Stimulated activated CD8-positive, alpha-beta memory T cell treated with anti-CD3 and anti-CD28 coated beads, Interleukin-4, amount 100 ng/mL, for 1 hour (primary cell): ENCODE measurements at places on chromosomes 6 and 20.

DNA sequence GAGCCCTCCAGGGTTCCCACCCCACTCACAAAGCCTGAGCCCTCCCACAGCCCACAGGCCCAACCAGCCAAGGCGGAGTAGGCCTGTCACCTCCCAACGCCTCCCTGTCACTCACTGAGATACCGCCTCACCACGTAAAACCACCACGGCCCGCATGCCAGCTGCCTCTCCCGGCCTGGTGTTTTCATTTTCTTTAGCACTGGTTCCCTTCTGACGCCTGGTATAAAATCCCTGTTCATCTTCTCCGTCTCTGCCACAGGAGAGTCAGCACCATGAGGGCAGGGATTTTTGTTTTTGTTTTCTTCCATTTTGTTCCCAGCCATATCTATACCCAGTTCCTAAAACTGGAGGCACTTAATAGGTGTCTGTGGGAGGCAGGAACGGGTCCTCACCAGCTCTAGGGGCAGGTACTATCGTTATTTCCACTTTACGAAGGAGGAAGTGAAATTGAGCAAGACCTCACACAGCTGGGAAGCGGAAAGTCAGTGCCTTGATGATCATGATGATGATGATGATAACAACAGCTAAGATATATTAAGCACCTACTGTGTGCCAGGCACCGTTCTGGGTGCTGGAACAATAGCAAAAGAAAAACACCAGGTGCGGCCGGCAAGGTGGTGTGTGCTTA lies 58.6 kb downstream of the SNAI1 start:
- DNase-seq, result no peak

DNA sequence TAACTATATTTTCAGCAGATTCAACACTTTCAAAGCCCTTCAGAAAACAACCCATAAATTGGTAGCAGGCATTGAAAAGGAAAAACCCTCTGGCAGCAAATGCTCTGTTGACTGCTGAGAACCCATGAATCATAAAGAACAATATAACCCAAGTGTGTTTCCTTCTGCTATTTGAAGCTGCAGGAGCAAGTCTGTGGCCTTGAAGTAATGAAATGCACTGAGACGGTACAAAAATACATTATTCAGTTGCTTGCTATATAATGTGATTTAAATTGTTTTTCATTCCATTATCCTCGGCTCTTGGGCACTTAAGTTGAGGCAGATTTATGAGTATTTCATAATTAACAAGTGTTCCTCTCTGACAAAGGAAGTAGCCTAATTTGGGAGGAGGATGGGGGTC lies 40.6 kb upstream of the SAMD5 start:
- DNase-seq, result no peak

DNA sequence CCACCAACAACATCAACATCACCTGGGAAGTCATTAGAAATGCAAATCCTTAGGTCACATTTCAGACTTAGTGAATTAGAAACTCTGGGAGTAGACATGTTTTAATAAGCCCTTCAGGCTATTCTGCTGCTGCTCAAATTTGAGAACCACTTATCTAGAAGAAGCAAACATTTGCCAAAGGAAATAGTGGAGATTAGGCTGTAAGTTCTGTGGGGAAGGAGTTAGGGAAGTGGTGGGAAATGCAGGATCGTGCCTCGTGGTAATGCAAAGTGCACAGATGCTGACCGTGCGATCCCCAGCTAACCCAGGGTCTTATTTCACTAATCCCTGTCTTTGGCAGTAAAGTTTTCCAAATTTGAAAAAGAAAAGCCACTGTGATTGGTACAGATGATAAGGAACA lies 328.5 kb downstream of the EPM2A start:
- DNase-seq, result no peak

- no peak for DNase-seq
These were observed 27.0 kb upstream of the SSTR4 start for GRCh38 chr20:23007886-23008655.

DNA sequence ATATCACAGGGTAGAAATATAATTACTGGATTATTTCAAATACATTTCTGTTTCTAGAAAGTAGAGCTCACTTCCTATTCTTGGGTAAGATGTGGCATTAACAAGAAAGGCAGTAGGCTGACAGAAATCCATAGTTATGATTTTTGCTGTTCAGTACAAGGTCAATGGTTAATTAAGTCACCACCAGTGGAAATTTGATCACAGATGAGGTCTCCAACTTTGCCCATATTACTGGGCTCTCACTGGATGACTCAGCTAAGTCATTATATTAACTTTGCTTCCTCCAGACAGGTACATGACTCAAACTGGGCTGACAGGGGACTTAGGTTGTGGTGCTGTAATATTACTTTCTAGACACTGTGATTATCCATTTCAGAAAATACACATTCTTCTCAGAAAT lies 212.4 kb downstream of the GRIK2 start:
- no peak for DNase-seq

- no peak for DNase-seq
These were observed 6.6 kb upstream of the GUCA1B start for GRCh38 chr6:42201382-42201781.

DNA sequence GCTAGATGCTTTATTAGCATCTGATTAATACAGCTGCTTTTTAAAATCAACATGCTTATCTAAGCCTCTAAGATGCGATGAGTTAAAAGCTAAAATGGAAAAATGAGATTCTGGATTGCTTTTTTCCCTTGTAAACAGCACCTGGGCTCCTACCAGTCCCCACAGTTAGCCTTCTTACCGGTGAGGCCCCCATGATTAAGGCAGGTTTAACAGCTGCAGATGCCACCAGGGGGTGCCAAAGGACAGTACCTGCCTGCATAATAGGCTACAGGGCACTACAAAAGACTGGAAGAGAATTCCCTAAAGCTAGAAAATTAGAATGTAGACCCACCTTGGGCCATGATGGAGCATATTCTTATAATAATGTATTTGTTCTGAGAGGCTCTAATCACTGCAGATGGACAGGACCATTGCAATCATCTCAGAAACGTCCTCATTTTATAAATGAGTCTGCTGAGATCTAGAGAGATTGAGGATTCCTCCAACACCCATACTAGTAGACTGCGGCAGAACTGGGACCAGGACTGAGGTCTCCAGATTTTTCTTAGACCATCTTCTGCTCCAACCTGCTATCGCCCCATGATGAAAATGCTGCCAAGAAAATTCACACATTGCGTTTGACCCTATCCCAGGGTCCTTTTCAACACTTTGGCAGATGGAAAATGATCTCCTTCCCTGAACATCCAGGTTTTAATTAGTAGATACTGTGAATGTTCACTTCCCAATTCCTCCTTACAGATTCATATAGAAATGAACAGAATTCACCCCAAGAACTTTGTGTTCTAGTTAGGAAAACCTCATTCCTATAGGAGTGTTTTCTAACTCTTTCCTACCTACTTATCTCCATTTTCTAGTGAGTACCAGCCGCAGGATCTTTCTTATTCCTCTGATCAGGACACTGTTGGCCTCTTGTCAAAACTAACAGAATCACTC lies 148.8 kb downstream of the RPS12 start:
- DNase-seq, result no peak

- no peak for DNase-seq
These were observed 12.7 kb upstream of the STK35 start for GRCh38 chr20:2088891-2089290.

GRCh38 chr6:6593867-6594468 lies 5.4 kb downstream of the LY86 start:
- DNase-seq, result no peak

DNA sequence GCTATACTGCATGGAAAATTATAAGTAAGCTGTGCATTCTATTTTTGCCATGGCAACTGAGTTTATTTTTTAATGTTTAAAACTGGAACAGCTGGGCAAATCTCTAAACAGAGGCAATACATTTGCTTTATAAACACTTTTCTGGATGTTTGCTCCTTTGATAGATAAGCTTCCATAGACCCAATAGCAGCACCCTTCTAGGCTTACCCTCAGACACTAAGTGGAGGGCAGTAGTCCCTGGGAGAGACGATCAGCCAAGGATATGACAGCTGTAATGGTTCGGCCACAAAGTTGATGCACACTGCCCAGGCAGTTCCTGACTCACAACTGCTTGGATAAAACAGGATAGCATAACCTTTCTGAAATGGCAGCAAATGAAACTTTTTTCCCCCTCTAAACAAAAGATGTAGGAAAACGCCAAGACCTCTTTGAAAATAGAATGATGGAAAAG lies 8.5 kb upstream of the MRPS10 start:
- no peak for DNase-seq

DNA sequence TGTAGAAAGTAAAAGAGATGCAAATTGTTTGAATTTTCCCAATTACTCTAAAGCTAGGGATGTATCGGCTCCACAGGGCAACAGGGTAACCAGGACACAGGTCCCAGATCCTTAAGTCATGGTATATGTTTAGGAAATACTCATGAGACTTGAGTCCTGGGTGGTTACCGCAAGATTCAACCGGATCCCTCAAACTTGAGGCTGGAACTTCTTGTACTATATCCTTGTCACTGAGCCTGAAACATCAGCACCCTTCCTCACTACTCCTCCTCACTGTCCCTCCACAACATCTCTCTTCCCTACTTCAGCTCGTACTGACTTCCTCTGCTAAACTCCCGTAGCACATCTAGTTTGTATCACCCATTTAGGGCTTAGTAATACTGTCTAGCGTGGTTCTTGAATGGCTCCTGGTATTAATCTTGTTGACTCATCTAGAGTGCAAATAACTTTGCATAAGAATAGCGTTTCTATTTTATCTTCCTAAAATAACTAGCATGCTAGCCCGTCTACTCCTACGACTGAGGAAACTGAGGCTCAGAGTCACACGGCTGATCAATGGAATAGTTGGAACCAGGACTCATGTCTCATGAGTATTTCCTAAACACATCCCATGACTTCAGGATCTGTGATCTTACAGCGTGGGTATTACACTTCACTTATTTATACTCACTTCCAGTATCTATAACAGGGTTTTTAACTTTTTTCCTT lies 72.1 kb downstream of the FILIP1 start:
- DNase-seq, result no peak

DNA sequence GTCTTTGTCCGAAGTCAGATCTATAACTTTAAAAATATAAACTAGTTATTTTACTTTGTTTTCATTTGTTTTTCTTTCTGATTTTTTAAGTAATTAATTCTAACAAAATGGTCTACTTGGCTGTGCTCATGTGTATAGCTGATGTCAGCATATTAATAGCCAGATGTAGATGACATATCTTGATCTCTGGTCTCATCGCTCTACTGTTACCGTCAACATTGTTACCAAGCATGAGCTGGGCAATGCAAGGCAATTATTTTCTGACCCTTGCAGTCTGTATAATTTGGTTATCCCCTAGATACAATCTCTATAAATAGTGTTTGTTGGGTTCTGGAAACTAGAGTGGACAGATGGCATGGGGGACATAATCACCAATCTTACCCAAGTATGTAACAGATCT lies 151.6 kb upstream of the PTPRK start:
- DNase-seq, result no peak
